ENCODE measurements at places on chromosomes 3 and 15.

DNA sequence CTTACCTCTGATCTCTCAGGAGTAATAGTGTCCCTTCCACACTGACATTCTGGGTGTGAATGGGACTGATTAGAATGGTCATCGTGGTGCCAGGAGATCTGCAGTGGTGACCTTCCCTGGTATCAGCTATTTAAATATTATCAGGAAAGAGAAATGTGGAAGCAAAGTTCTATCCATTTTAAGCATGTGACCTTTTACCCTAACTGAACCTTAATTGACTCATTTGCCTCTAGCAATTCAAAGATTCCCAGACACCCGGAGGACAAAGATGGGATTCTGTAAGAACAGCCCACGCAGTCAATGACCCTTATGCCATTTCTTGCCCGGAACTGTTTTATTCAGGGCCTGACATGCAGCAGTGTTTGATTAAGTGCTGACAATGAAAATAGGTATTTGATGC is 10.3 kb downstream of the LIPC start:
- DNase-seq: no peak

DNA sequence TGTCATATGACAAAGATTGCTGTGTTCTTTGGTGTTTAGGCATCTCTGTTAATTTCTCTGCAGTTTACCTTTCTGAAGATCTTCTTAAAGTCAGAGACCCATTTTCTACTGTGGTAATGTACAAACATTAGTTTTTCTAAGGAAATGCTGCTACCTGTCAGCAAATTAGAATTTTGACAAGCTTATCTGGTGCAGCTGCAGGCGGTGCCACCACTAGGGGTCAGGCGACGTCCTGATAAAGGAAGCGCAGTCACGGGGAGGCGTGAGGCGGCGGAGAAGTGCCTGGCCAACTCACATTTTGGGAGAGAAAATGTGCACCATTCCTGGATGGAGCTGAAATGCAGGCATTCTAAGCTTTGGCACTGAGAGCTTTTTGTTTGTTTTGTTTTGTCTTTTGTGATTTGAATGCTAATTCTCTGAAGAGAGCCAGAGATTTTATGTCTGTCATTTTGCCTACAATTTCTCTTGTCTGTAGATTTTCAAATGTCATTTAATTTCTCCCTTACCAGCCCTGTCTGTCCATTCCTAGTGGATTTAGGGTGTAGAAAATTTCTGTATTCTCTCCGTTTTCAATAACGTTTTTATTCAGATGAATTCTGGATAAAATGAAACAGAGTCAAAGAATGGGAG is 24.9 kb upstream of the SIAH2 start:
- DNase-seq: no peak

- no peak for DNase-seq
Measured at GRCh38 chr3:62028236-62028635, 345.1 kb downstream of the FEZF2 start.

GRCh38 chr3:159800434-159801155 is 188.0 kb upstream of the IL12A start:
- no peak for DNase-seq

DNA sequence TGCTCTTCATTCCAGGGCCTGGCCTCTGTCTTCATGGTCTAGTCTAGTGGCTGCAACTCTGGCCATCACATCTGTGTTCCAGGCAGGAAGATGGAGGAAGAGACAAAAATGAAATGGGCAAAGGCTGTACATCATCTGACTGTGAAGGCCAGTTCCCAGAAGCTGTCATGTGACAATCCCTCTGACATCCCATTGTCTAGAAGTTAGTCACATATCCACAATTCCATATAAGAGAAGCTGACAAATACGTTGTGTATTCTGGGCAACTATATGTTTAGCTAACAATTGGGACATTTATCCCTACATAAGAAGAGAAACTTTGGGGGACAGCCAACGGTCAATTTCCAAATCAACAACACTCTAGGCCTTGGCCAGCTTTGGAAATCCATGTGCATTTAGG is 34.5 kb upstream of the C3orf70 start:
- DNase-seq: no peak

DNA sequence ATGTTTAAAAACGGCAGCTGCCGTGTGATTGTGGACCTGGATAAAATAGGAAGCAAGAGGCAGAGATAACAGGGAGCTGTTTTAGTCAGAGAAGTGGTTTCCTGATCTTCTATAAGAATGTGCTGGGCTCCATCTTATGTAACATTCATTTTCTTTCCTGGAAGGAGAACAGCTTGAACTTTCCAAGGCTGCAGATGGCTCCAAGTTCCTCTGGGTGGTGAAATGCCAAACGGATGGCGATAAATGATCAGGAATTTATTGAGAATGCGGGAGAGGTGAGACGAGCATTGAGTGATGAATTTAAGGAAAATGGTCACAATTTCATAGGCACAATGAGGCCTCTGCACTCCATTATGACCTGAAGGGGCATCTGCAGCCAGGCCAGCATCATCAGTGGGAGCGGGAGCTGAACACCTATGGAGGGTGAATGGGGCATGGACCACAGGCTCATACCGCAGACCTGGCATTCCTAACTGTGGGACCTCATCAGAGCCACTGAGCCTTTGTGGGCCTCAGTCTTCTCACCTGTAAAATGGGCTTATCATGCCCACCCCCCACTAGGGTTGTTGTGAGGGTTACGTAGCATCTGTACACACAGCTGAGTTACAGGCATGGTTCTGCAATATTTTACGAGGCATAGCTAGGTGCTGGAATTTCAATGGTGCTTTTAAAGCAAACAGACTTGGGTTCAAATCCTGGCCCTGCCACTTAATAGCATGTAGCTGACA is 17.1 kb downstream of the MGLL start:
- DNase-seq: no peak

DNA sequence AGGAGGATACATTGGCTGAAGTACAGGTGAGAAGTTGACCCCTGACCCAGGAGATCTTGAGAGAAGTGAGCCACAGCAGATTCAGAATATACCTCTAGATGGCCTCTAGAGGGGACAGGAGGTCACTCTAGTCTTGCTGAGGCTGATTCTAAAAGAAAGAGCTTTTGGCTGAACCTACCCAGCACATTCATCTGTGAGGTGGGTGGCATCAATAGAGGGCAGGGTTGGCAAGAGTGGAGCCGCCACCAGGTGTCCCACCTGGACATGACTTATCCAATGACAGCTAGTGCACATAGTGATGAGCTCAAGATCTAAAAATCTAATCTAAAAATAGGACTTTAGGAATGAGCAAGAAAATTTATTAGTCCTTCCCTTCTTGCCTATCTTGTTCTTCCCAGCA is 51.6 kb downstream of the CYP19A1 start:
- DNase-seq: no peak

- DNase-seq: no peak
Measured at GRCh38 chr3:43620831-43621655, 768 bp downstream of the ANO10 start.

DNA sequence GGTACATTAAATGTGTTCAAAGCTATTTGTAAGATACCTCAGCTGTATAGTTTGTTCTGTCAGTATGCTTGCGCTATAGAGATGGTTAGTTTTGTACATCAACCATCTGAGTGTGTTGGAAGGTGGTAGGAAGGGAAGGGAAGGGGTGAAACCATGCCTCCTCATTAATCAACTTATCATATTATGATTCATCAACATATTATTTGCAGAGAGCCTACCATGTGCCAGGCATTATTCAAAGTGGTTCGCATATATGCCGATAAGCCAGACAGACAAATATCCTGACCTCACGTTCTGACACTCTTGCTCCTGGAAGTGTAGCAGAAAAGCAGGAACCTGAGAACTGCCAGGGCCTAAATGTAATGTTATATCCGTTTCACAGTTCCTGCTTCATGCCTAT is 248.1 kb upstream of the NR2E3 start:
- no peak for DNase-seq

DNA sequence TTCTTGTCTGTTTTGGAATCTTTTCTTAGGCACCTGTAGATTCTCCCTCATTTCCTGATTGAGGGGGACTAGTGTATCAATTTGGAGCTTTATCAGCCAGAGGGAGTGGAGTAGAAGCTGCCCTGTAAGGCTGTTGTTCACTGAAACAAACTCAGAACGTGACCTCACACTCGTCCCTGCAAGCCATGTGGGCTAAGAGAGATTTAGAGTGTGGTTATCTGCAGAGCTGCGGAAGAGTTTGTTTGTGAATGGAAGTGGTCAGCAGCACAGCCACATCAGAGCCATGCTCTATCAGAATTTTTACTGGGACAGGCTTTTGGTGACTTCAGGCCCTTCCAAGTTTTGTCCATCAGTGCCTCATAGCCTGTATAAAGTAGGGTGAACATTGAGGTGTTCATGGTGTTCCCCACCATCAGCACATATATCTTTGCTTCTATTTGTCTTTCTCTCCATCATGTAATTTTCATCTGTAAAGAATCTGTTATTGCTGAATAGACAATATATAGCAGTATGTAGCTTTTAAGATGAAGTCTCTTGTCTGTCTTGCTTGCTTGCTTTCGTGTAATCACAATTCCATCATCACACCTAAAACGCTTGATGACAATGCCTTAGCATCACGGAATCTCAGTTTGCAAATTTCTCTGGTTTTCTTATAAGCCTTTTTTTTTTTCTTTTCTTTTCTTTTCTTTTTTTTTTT is 37.0 kb downstream of the LARS2 start:
- no peak for DNase-seq

GRCh38 chr3:32860499-32860898 is 42.7 kb downstream of the TRIM71 start:
- no peak for DNase-seq
